Testis (tissue), 5 donors: ENCODE measurements at places on chromosomes 12 and 14. TPM values are rescaled to one million over a fixed set of nuclear protein-coding genes. Genes with fewer than 3 reads are reported as not detected.

- H3K4me3 ChIP-seq = no peak overlapping the region
- no peak for DNase-seq
- no peak overlapping the region for H3K27ac ChIP-seq
- no peaks in the 10 kb centered on the region for H3K36me3 ChIP-seq
- no peaks in the 10 kb centered on the region for H3K4me1 ChIP-seq
Observed at GRCh38 chr12:99381992-99382391, 265.6 kb upstream of the GARIN6 start.

GRCh38 chr14:54148251-54148650 is 191.6 kb upstream of the BMP4 start:
- no peaks in the 10 kb centered on the region for H3K4me1 ChIP-seq
- H3K4me3 ChIP-seq = no peak overlapping the region
- DNase-seq = no peak
- no peaks in the 10 kb centered on the region for H3K36me3 ChIP-seq
- H3K27ac ChIP-seq = no peak overlapping the region

DNA sequence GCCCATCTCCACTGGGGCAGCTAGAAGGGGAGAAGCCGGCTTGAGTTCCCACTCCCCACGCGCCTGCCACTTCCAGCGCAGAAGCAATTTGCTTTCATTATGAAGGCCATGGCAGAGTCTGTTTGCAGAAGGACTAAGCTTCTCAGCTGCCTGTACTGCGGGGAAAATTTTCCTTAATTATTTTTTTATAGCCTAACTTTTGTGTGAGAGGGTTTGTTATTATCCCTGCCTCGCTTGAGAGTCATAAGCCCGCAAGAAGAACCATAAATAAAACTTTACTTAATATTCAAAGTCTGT is 56.0 kb upstream of the DLK1 start:
- peaks cover 34% of the 10 kb centered on the region for H3K4me1 ChIP-seq
- peak overlapping the region; percentile 55 for H3K27ac ChIP-seq
- DNase-seq = no peak
- H3K27me3 ChIP-seq = no peaks in the 10 kb centered on the region
- no peak overlapping the region for H3K4me3 ChIP-seq

GRCh38 chr12:51395283-51396230 is 4.4 kb upstream of the GALNT6 start:
- H3K36me3 ChIP-seq = no peaks in the 10 kb centered on the region
- no peak overlapping the region for H3K4me3 ChIP-seq
- DNase-seq = no peak
- H3K4me1 ChIP-seq = no peaks in the 10 kb centered on the region
- no peak overlapping the region for H3K27ac ChIP-seq

DNA sequence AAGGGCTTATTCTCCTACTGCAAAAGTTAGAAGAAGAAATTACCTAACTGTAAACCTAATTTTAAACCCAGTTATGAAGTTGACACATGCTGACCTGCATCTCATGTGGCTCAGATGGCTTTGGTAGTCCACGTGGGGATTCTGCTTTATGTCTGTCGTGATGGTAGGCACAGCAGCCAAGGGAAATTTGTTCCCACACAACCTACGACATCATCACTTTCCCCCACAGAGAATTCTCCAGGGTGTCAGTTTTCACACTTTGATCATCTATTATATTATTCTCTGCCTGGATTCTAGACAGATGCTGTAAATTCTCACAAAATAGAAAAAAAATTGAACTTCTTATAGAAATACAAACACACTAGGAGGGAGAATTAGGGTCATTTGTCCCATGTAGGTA is 70.6 kb downstream of the PTHLH start:
- no peak overlapping the region for H3K4me3 ChIP-seq
- no peaks in the 10 kb centered on the region for H3K27me3 ChIP-seq
- no peaks in the 10 kb centered on the region for H3K4me1 ChIP-seq

DNA sequence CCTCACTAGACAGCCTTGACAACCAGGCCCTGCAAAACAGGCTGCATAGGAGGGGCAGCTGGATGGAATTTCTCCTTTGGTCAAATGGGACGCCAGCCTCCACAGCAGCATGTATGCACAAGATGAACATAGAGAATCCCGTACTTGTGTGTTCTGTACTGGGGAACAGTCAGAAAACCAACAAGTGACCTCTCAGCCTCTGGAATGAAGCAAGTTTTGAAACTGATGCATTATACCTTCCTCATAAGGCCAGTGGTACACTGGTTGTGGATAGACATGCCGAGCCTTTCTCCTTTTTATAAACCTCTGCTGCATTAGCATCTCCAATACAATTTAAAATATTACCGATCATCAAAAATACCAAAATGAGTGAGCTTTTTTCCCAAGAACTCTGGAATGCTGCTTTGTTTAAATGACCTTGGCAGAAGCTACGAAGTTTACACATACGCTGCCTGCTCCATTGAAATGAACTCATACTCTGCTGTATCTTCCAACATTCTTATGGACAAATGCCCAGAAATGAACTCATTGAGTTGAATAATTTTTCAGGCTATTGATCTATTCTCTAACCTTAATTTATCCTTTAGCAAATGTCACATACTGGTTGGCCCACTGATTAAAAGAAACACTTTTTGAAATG is 47.6 kb upstream of the FERMT2 start:
- no peak overlapping the region for H3K4me3 ChIP-seq
- no peaks in the 10 kb centered on the region for H3K27me3 ChIP-seq

DNA sequence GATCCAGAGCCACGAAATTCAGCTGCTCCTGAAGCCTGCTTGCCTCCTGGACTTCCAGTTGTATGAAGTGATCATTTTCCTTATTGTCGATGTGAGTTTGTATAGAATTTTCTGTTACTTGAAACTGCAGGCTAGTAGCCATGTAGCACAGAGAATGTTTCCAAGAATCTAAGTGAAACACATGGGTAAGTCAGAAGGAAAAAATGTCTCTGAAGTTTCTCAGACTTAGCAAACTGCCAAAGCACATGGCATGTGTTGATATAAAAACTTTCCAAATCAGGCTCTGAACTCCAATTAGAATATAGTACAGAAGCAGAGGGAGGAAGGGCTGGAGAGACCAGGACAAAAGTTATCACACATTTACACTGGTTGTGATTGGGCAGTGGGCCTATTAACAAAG is 9.8 kb upstream of the PCNX1 start:
- no peaks in the 10 kb centered on the region for H3K27me3 ChIP-seq
- H3K4me3 ChIP-seq = no peak overlapping the region
- H3K36me3 ChIP-seq = no peaks in the 10 kb centered on the region
- DNase-seq = no peak

DNA sequence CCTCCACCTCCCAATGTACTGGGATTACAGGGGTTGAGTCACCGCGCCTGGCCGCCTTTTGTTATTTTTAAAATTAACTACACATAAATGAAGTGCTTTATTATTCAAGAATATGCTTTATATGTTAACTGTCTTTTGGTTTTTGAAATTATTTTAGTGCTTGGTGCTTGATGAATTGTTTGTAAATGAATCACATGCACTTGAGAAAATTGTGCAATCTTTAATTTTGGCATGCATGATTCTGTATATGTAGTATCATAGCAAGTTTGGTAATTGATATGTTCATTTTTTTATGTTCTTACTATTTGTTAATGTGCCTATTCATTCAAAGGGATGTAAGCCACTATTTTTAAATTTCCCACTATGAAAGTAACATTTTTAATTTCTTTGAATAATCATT is 440.9 kb downstream of the NAV3 start:
- H3K4me1 ChIP-seq = no peaks in the 10 kb centered on the region
- no peaks in the 10 kb centered on the region for H3K27me3 ChIP-seq
- DNase-seq = no peak

- no peaks in the 10 kb centered on the region for H3K4me1 ChIP-seq
- no peak overlapping the region for H3K4me3 ChIP-seq
- H3K27me3 ChIP-seq = no peaks in the 10 kb centered on the region
Observed at GRCh38 chr14:88879022-88879421, 54.6 kb downstream of the TTC8 start.

DNA sequence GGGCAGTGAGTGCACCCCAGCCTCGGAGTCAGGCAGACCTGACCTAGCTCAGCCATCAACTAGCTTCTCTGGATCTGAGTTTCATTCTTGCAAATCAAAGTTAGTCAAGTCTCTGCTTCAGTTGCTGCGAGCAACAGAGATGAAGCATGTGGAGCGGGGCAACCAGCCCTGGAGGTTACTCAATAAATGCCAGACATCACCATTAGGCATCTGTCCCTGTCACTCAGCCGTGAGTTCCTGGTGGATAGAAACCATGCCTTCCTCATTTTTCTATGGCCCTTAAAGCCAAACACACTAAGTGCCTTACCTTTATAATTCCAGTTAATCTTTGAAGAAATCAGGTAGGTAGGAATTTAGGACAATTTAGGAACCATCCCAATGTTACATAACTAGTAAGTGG is 19.3 kb downstream of the RFX4 start:
- H3K27me3 ChIP-seq = no peaks in the 10 kb centered on the region
- DNase-seq = no peak
- H3K27ac ChIP-seq = no peak overlapping the region

- H3K36me3 ChIP-seq = no peaks in the 10 kb centered on the region
- no peaks in the 10 kb centered on the region for H3K27me3 ChIP-seq
- H3K4me1 ChIP-seq = peaks cover 27% of the 10 kb centered on the region
- no peak for DNase-seq
Observed at GRCh38 chr14:92502541-92503286, 10.9 kb upstream of the RIN3 start.

GRCh38 chr14:91516663-91517388 is 6.7 kb upstream of the PPP4R3A start:
- H3K27me3 ChIP-seq = no peaks in the 10 kb centered on the region
- no peak for DNase-seq
- no peaks in the 10 kb centered on the region for H3K4me1 ChIP-seq
- H3K4me3 ChIP-seq = no peak overlapping the region

GRCh38 chr12:93140325-93140724 is 211.2 kb upstream of the EEA1 start:
- no peaks in the 10 kb centered on the region for H3K4me1 ChIP-seq
- DNase-seq = no peak
- H3K27ac ChIP-seq = no peak overlapping the region

GRCh38 chr14:90281261-90281660 is 24.9 kb downstream of the PSMC1 start:
- no peak overlapping the region for H3K27ac ChIP-seq
- H3K36me3 ChIP-seq = no peaks in the 10 kb centered on the region
- no peak overlapping the region for H3K4me3 ChIP-seq
- H3K27me3 ChIP-seq = no peaks in the 10 kb centered on the region
- DNase-seq = no peak

- no peaks in the 10 kb centered on the region for H3K4me1 ChIP-seq
- H3K36me3 ChIP-seq = no peaks in the 10 kb centered on the region
- DNase-seq = peak; percentile 36
- no peak overlapping the region for H3K4me3 ChIP-seq
Observed at GRCh38 chr12:71594214-71594948, 69.3 kb downstream of the ZFC3H1 start.

- H3K4me3 ChIP-seq = no peak overlapping the region
- no peaks in the 10 kb centered on the region for H3K4me1 ChIP-seq
- DNase-seq = no peak
- no peak overlapping the region for H3K27ac ChIP-seq
Observed at GRCh38 chr12:121190523-121191031, 19.4 kb upstream of the P2RX4 start.

DNA sequence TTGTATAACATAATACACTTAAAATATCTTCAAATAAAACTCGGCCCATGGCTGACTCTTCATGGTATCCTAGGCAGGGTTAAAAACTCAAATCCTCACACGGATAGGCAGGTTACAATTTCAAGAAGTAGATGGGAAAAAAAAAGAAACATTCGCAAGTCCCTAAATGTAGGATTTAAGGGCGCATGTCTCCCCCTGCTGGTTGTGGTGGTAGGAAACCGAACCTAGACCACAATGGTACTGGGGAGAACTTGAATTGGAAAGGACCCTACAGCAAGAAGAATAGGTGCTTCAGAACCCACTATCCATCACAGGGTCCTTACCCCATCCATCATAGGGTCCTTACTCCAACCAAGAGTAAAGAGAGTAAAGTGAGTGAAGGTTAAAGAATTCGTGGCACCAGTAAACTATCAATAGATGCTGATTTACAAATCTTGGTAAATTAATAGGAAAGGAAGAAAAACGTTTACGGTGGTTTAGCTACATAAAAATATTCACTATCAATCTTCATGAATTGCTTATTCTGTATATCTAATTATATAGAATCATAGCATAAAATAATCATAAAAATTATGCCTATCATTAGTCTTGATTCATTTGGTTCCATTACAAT is 3.3 kb upstream of the CIPC start:
- peaks cover 17% of the 10 kb centered on the region for H3K4me1 ChIP-seq
- no peaks in the 10 kb centered on the region for H3K36me3 ChIP-seq
- DNase-seq = peak; percentile 87
- no peaks in the 10 kb centered on the region for H3K27me3 ChIP-seq
- no peak overlapping the region for H3K27ac ChIP-seq
- H3K4me3 ChIP-seq = no peak overlapping the region

DNA sequence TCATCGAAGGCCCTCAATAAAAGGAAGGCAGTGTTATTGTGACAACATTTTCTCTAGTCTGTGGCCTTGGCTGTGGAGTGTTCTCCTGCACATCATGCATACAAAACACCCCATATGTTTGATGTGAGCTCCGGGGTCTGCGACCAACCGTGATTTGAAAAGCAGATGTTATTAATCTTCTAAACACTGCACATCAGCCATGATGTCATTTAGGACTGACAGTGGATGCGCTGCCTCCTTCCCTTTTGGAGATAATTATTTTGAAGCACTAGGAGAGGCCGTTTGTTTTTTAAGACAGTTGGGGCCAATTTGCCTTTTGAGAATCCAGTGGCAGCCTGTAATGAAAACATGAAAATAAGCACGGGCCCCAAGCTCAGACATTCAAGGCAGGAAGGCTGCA is 1041.6 kb downstream of the BCL11B start:
- no peak overlapping the region for H3K4me3 ChIP-seq
- H3K27me3 ChIP-seq = no peaks in the 10 kb centered on the region
- H3K4me1 ChIP-seq = no peaks in the 10 kb centered on the region
- H3K27ac ChIP-seq = no peak overlapping the region
- no peak for DNase-seq

DNA sequence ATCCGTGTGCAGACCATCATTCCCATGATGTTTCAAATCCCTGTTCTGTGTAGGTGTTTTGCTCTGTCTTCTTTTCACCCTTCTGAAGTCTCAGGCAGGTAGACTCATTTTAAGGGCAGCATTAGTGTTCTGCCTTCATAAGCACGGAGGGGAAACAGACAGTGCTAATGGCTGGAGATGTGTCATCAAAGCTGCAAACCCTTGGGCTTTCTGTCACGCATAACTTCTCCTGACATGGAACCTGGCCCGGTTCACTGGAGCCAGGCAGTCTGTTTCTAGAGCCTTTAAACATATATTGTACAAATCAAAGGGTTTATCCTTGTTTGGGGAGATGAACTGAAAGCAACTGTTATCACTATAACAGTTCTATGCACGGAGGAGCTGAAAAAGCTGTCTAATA is 141.4 kb downstream of the TMEM132D start:
- DNase-seq = no peak
- no peaks in the 10 kb centered on the region for H3K4me1 ChIP-seq
- H3K36me3 ChIP-seq = no peaks in the 10 kb centered on the region
- H3K27ac ChIP-seq = no peak overlapping the region
- H3K4me3 ChIP-seq = no peak overlapping the region
- H3K27me3 ChIP-seq = no peaks in the 10 kb centered on the region

NFE2 gene
- 1.9 TPM for total RNA-seq

ASCL1 gene
- total RNA-seq = 0.71 TPM

IFI27L1 gene
- total RNA-seq = 174 TPM

FAM186B gene
- 54.9 TPM for total RNA-seq

KRT77 gene
- not detected for total RNA-seq

SAMD15 gene
- 22.6 TPM for total RNA-seq

WIF1 gene
- 4.5 TPM for total RNA-seq
